Colonic mucosa (tissue), 4 donors: ENCODE measurements at places on chromosomes 6 and 20. TPM values are rescaled to one million over a fixed set of nuclear protein-coding genes. Genes with fewer than 3 reads are reported as not detected.

CAPN11 gene
- total RNA-seq: 2.0 TPM

ECT2L gene
- not detected for total RNA-seq

SCRT2 gene
- total RNA-seq: not detected

TRIM40 gene
- total RNA-seq: 10.7 TPM

SIRPB2 gene
- total RNA-seq: 0.74 TPM
